HTR-8/SVneo (cell line): ENCODE measurements at places on chromosomes 5 and 9.
A peak's percentile ranks its signal among the peaks of the same experiment; 100 is the strongest.

GRCh38 chr5:138382347-138382746, 29.9 kb downstream of the KDM3B start:
- DNase-seq: no peak

GRCh38 chr5:114056185-114056538, 305.7 kb upstream of the KCNN2 start:
- DNase-seq: no peak

GRCh38 chr9:73871636-73872035, 625.5 kb upstream of the RORB start:
- no peak for DNase-seq

- no peak for DNase-seq
Measured at GRCh38 chr9:98256756-98257155, 1.3 kb upstream of the TBC1D2 start.

- DNase-seq: no peak
Measured at GRCh38 chr5:119340597-119341218, 15.1 kb upstream of the TNFAIP8 start.

DNA sequence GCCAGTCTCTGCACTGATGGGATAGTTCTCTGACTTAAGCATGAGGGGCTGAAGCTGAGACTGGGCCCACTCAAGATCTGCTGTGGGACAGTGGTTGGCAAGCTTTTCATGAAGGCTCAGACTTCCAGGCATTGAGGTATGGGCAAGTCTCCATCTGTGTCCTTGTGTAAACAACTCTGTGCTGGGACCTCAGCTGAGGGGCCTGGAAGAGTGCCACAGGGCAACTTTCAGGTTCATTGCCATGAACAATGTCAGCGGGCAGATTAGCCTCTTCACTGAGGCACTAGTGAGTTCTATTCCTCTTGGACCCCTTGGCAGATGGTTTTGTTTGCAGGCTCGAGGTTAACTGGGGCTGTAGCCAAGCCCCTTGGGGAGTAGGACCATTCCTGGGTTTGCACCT, 127.1 kb downstream of the MRPS30 start:
- no peak for DNase-seq

- no peak for DNase-seq
Measured at GRCh38 chr9:105508530-105508929, 49.4 kb upstream of the FKTN start.

DNA sequence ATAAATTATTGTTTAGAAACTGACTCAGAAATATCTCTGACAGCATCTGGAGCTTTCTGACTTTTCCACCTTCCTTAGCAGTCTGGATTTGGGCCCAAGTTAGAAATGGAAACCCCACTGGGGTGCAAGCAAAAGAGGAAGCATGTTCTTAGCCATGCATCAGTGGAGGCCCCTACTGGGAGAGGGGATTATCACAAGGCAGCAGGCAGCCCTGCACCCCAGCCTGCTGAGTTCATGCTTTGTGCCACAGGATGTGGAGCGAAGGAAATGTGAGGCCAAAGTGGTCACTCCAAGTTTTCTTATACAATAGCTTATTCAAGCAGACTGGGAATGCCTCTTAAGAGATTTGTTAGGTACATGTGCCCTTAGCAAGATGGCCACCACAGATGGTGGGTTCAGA, 146.5 kb upstream of the TLX3 start:
- DNase-seq: peak; percentile 18

GRCh38 chr5:76223696-76224095, 140.5 kb downstream of the SV2C start:
- DNase-seq: no peak

GRCh38 chr9:124776618-124776953, 347 bp upstream of the OLFML2A start:
- no peak for DNase-seq

DNA sequence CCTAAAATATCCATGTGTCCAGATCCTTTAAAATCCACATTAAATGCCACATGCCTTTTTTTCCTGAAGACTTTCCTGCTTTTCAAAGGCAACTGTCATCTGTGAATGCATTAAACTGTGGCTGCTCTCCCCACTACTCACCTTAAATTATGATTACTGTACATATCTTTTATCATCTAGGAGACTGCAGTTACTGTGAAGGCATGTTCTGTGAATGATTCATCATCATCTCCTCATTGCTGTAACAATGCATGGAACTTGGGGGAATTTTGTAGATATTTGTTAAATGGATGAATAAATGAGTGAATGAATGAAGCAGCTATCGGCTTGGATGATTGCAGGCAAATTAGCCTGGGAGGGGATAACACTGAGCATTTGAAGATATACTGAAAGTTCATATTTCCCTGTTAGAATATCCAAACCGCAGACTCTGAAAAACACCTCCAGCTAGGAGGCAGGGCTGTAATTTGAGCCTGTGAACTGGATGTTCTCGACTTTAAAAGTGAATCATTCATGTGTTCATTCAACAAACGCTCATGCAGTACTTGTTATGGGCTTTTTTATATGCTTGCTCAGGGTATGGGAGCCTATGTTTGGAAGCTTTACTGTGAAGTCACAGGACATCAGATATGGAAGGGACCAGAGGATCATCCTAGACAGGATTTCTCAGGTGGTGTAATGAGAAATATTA, 519.2 kb downstream of the KIF4B start:
- no peak for DNase-seq

- DNase-seq: no peak
Measured at GRCh38 chr9:19018201-19018600, 14.8 kb downstream of the SAXO1 start.

DNA sequence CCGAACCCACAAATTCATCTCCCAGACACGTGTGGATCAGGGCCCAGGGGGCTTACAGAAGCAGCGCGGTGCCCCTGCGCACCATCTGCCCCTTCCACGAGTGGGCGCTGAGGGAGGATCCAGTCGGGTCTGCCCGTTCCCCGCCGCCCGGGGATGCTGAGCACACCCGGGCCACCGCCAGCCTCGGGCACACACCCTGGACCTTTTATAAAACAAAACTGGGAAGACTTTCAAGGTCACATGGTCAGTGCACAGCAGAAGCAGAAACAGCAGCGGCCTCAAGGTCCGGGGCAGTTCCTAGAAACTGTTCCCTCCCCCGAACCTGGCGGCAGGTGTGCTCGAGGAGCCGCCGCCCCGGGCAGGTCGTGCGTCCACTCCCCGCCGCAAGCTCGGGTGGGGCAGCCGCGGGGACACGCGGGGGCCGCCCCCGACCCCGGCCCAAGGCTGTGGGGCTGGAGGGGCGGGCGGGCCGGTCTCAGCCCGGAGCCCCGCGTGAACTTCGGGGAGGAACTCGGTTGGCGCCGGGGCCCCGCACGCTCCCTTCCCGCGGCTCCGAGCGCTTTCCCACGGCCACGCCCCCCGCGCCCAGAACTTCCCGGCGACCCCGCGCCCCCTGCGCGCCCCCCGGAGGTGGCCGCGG, 633 bp upstream of the PPP1R26 start:
- DNase-seq: peak; percentile 22

DNA sequence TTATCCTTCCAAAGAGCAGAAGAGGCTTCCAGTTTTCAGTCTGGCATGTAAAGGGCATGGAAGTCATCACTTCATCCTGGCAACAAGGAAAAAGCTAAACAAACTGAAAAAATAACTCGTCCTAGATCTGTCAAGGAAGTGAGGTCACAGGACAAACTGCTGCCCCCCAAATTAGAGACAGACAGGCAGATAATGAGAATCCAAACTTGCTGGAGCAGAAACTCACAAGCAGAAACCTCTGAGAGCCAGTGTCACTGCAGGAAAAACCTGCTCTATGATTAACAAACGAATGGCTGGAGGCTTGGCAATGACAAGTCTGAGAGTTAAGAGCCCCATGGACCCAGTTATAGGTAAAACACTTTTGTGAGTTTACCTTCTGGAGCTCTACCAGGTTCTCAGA, 18.9 kb upstream of the MLANA start:
- no peak for DNase-seq

DNA sequence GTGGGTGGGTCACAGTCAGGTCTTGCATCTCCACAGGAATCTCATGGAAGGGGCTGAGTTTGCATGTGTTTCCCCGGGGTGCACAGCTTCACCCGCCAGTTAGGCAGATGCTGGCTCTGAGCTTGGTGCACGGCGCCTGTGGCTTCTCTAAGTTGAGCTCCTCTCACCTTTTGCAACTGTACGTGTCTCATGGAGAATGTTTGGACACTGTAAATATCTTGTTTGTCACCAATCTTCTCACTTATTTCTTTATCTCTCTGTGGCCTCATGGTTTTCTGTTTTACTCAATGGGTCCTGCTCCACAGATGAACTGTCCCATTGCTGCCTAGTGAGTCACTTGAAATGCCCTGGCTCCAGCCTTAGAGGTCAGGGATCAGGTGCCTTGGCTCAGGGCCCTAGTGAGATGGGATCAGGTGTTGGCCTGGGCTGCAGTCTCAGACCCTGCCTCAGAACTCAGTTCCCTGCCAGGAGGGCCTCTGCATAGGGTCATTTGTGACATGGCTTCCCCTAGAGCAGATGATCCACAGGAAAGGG, 61.6 kb downstream of the WNK2 start:
- DNase-seq: no peak

- DNase-seq: peak; percentile 67
Measured at GRCh38 chr9:114694146-114694545, 12.2 kb upstream of the TEX48 start.

DNA sequence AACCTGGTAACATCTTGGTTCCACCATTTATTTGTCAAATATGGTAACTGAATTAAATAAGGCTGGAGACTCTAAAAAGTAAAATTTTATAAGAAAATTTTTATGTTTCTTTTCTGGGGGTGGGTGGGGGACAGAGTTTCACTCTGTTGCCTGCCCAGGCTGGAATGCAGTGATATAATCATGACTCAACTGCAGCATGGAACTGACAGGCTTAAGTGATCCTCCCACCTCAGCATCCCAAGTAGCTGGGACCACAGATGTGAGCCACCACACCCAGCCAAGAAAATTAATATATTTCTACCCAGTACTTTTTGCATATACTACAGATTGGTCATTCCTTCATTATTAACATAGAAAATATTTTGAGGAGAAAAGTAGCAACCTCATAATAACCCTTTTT, 216.9 kb downstream of the DEPDC1B start:
- DNase-seq: no peak

DNA sequence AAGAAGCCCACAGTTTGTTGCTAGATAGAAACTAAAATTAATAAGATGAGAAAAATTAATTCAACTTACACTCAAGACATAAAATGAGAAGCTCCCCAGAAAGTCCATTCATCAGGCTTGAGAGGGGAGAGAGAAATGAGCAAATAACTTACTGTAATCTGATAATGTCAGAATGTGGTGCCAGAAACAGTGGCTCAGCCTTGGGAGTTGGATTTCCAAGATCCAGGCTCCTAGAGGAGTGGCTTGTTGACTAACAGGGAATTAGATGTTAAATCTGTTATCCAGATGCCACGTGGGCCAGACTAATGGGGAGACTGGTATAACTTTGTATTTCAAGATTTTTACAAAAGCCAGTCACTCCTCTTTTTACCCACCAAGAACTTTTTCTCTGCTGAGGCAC, 458.2 kb downstream of the GADD45G start:
- DNase-seq: no peak

DNA sequence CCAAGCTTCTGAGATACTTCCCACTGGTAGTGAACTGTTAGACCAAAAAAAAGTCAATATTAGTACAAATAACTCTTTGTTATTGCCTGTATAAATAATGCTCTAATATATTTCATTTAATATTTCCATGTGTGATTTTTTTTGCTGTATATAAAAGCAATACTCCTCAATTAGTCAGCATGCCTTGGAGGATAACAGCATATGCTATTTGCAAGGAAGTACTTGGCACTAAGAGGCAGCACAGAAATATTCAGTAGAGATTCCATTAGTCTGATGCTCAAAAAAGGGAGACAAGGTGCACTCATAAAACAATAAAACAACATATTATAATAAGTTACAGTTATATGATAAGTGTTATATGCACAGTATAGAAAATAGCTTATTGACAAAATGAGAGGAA, 296.6 kb upstream of the MPDZ start:
- DNase-seq: no peak
